ENCODE measurements at places on chromosomes 3 and 15.
A peak's percentile ranks its signal among the peaks of the same experiment; 100 is the strongest.

GRCh38 chr3:45623846-45624245 lies 29.3 kb downstream of the LIMD1 start:
- DNase-seq, result no peak

GRCh38 chr3:128494367-128494650 lies 1.3 kb upstream of the GATA2 start:
- DNase-seq, result no peak

DNA sequence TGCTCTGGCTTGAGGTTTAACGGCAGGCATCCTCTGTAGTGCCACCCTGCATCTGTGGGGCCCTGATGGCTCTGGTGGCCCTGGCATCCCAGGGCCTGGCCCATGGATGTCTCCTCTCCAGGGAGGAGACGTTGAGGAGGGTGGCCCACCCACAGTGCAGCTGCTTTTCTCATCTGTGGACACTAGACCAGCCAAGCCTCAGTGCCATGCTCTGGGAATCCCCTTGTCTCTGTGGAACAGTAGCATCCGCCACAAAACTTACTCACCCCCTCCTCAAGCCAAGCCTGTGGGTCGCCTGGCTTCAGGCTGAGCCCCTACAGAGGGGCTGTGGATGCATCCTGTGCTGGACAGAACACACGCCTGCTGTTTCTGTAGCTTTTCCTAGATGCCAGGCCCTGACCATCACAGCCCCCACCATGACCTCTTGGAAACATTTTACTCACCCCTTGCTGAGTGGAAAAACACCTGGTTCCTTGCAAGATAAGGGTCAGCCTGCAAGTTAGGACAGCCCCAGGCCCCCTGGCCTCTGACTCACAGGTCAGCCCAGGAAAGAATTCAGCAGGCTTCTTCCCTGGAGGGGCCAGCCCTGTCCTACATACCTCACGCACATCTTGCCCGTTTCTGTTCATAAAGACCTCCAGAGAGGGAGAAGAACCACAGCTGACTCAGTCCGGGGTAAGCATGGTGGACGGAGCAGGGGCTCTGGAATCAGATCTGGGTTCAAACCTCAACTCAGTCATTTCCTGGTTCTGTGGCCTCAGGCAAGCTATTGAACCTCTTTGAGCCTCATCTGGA lies 19.0 kb downstream of the PAK6 start:
- DNase-seq, result no peak

GRCh38 chr15:78085928-78086327 lies 6.4 kb upstream of the SH2D7 start:
- DNase-seq, result no peak

- DNase-seq, result no peak
These were observed 273.8 kb upstream of the RGMA start for GRCh38 chr15:93362821-93363220.

DNA sequence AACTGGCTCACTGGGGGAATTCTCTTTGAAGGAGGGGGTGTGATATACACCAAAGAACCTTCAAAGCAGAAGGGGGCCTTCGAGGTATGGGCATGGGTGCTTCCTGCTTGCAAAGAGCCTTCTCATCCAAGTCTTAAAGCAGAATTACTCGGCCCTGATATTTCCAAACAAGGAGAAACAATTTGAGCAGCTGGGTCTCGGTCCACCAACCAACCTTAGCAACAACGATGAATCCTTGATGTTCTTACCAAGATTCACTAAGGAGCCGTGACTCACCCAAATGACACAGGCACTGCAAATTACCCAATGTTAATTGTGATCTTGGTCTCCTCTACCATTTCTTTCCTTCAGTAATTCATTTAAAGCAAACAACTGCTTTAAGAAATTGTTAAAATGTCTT lies 7.7 kb downstream of the HOMER2 start:
- DNase-seq, result peak; percentile 59

- DNase-seq, result no peak
These were observed 342.9 kb downstream of the IL20RB start for GRCh38 chr3:137300703-137301102.

DNA sequence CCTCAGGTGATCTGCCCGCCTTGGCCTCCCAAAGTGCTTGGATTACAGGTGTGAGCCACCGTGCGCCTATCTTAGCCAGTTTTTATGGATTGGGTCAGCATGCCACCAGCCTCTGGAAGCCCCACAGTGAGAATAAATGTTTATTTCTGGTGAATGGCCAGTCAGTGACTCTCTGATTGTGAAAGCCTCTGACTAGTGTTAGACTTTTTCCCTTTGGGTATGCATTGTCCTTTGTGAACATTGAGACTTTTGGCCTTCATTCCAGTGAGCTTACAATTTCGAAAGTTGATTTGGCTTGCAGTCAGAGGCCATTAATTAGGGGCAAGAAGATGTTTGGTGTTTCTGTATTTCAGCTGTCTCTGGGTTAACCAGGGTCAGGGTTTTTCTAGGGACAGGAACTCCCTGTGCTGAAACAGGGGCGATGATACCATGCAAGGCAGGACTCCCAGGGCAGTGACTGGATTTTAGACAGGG lies 274.5 kb upstream of the C2CD4B start:
- no peak for DNase-seq

DNA sequence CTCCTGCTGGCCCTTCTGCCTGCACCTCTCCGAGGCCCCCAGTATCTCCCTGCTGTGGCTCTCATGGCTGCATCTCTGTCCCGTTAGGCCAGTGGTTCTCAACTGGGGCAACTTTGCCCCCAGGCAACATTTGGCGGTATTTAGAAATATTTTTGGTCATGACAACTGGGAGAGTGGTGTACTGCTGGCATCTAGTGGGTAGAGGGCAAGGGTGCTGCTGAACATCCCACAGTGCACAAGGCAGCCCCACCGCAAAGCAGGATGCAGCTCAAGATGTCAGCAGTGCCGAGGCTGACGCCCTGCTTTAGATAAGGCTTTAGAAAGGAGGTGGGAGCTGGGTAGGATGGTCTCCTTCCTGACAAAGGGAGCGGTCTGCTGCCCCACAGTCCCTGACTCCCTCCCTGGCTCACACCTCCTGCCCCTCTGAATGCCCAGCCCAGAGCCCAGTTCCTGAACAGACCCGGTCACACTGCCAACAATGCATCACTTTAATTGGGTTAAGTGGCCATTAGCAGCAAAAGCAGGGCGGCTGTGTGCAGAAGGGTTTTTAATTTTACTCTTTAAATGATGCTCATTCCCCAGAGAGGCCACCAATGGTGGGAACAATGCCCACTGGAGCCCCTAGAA lies 68.8 kb upstream of the TMEM115 start:
- DNase-seq, result no peak

DNA sequence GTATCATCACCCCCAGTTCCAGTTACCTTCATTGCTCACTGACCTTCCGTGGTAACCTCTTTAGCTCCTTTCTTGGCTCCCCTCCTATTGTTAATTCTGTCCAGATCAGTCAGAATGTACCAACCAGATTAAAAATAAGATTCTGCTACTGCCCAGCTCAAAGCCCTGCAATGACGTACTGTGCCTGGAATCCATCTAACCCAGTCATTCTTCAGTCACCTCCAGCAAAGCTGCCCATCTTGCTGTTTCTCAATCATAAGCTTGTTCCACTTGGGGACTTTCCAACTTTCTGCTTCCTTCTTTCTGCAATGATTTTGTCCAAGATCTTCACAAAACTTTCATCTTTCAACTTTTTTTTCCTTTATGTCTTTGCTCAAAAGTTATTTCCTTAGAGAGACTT lies 512.0 kb upstream of the ZNF385D start:
- DNase-seq, result peak; percentile 50

- DNase-seq, result no peak
These were observed 94.3 kb upstream of the CHMP2B start for GRCh38 chr3:87132801-87133200.

GRCh38 chr15:68414591-68414990 lies 17.4 kb downstream of the ITGA11 start:
- DNase-seq, result no peak

- DNase-seq, result no peak
These were observed 119.2 kb upstream of the CMC1 start for GRCh38 chr3:28122227-28122626.

DNA sequence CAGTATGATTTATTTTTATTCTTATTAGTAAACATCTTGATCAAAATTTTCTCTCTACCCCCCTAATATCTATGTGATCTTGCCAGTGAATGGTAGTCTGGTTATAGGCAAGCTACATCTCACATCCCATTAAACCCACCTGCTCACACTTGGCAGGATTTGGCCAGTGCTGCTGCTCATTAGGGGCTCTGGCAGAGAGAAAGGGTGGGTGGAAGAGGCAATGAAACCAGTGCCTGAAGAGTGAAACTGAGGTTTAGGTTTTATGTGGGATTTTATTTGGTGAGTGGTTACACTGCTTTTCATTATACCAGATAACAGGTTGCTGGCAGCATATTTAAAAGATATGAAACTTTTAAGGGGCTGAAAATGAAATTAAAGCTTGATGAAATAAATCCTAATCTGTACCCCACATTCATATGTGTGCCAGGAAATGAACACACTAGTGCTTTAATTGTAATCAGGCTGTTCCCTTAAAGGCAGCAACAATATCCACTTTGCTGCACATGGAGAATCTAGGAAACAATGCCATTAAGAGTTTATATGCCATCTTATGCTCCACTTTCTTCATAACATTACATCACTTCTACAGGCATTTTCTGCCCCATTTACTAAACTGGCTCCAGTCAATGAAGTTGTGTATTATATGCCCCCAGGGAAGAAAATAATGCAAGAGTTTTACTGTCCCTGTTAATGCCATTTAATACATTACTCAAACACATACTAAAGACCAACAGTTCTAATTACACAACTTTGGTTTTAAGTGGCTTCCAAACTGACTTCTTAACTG lies 688.7 kb downstream of the MECOM start:
- DNase-seq, result no peak

DNA sequence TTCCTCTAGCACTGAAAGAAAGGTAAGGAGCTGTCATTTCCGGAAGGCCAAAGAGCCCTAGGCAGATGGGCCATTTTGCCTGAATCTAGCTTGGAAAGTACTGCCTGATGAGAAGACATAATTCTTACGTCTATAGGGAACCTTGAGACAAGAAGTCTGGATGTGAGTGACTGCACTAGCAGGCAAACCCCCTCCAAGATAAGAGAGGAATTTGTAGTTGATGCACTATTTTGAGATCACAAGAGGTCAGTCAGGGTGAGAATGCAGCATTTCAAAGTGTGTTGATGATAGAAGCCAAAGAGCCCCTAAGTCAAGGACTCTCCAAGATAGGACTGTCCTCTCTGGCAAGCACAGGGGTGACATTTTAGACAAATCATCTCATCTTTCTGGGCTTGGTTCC lies 99.2 kb downstream of the HES1 start:
- DNase-seq, result no peak

- DNase-seq, result no peak
These were observed 11.8 kb downstream of the AP3B2 start for GRCh38 chr15:82697735-82698407.

DNA sequence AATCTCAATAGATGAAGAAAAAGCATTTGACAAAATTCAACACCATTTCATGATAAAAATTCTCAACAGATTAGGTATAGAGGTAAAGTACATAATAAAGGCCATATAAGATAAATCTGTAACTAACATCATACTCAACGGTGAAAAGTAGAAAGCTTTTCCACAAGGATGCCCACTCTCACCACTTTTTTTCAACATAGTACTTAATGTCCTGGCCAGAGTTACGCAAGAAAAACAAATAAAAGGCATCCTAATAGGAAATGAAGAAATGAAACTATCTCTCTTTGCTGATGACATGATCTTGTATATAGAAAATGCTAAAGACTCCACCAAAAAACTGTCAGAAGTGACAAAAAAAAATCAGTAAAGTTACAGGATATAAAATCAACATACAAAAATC lies 33.0 kb downstream of the THBS1 start:
- no peak for DNase-seq

DNA sequence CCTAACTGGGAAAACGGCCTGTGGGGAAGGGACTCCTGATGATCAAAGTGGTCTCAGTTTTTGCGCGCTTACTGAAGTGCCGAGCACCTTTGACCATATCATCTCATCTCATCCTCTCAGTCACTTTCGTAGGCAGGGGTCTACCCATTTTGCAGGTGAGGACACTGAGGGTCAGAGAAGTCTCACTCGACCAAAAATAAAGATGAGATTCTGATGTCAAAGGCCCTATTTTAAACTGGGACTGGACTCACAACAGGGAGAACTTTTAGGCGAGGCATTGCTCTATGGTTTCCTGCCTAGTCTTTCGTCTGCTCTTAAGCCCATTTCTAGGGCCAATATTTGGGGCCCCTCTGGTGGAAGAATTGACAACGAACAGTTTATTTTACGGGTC lies 830 bp downstream of the SLC6A11 start:
- DNase-seq, result no peak

DNA sequence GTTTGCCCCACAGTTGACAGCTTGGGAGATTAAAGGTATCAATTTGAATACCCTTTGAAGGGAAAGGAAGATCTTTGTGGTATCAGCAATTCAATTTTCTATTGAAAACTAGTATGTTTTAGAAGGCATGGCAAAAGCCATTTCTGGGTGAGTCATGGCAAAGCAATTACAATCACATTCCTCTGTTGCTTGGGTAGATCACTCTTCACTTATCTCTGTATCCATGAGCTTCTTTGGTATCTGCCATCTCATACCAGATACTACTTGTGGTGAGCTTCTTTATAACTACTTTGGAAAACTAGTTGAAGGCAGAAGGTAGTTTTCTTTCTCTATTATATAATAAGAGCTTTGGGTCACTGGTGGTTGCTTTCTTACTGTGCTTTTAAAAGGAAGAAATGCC lies 28.3 kb upstream of the LSAMP start:
- DNase-seq, result no peak

- DNase-seq, result peak; percentile 75
These were observed 26.5 kb downstream of the PPP2R3A start for GRCh38 chr3:135992072-135992471.

GRCh38 chr3:35305406-35305805 lies 333.9 kb upstream of the ARPP21 start:
- DNase-seq, result no peak

DNA sequence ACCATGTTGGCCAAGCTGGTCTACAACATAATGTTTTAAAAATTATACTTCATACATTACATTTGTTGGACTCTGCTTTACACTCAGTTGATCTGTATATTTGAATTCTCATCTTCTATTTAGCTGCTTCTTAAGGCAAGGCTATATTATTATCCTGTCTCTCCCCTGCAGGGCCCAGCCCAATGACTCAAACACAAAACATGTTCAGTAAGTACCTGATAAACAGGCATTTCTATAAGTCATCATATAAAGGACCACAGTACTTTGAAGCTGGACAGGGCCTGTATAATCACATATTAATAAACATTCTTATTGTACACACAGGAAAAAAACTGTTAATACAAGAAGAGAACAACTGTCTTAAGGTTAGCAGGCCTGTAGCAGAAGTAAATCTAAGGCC lies 36.2 kb downstream of the NGLY1 start:
- DNase-seq, result no peak

DNA sequence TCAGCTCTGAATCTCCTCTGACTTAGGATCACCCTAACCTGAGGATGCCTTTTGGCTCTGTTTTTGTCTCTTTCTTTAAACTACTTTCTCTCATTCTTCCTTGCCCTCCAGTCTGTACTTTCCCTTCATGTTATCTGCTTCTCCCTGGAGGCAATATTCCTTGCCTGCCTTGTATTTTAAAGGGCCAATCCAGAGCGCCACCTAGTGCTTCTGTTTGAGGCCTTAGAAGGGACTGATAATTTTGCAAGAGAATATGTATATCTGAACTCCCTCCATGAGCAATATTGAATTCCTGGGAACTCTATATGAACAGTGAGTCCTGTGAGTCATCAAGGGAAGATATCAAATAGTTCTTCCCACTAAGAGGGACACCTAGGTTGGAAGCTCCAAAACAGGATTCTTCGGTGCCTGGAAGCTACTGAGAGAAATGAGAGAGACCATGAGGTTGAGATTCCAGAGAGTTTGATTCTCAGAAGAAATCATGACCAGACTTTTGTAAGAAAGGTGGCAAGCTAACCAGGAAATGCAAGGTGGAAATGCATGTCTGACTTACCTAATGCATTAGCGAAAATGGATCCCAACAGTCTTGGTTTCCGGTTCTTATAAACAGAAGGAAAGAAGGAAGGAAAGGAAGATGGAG lies 203.8 kb upstream of the CD96 start:
- peak; percentile 72 for DNase-seq
